DMS153 (cell line): ENCODE measurements at places on chromosomes 4 and X.
A peak's percentile ranks its signal among the peaks of the same experiment; 100 is the strongest.

- DNase-seq = peak; percentile 67
Observed at GRCh38 chrX:148609515-148610327, 109.3 kb downstream of the AFF2 start.

- no peak for DNase-seq
Observed at GRCh38 chr4:183552274-183553146, 47.7 kb downstream of the ING2 start.

DNA sequence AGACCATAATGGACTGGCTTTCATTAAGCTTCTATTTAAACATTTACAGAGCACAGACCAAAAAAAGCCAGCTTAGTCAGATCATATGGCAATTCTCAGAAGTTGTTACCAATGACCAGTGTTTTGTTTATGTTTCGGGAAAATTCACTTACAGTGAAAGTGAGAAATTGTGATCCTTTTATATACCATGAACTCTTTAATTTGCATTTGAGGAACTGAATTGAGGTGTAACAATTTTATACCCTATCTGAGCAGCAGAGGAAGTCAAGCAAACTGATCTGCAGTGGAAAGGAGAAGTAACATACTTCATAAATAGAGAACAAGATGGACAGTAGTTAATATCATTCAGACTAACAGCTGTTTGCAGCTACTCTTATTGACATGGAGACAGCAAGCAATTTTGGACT, 97.1 kb downstream of the TMA16 start:
- no peak for DNase-seq

DNA sequence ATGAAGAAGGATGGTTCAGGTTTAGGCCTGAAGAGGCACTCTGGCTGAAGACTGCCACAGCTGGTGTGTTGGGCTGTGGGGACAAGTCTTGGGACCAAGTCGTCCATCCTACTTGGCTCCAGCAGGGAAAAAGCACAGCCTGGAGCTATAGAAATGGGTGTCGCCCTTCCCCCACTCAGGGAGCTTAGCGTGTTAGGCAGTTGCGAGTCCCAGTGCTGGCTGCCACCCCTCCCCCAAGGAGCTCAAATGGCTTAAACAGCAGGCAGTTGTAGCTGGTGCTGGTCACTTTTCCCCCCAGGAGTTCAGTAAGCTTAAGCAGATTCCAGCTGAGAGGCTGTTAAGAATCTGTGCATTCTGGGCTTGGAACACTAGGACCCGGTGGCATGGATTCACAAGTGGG, 319.5 kb upstream of the POF1B start:
- no peak for DNase-seq

DNA sequence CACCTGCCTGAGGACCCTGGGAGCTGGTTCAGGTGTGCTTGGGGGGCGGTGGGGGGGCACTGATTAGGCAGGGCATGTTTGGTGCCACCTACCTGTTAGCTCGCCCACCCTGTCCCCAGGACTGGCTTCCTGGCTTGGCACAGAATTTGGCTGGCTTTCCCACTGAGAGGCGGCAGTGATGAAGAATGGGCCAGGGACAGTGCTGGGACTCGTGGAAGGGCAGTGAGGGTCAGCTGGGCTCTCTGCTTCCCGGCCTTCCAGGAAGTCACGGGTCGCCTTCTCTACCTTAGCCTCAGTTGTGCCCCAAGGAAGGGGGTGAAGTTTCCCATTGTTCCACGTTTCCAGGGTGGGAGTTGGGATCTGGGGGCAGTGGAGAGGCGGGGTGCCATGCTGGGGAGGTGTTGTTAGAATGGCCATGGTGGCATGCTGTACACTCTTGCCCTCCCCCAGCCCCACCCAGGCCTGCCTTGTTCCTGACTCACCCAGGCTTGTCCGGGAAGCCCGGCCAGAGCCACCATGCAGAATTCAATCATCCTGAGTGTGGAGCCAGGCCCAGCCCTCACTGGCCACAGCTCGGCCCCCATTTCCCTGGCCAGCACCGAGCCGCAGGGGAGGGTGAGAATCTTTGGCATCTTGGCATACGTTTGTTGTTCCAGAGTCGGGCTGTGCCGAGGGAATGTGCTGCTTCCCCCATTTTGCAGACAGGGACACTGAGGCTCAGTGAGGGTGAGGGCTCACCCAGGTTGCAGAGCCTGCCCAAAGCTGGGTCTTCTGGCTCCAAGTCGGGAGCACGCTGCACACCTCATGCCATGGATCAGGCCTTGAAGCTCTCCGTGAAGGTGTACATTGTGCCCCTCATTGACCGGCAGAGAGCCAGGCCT, 21.9 kb upstream of the GPR78 start:
- DNase-seq = no peak

DNA sequence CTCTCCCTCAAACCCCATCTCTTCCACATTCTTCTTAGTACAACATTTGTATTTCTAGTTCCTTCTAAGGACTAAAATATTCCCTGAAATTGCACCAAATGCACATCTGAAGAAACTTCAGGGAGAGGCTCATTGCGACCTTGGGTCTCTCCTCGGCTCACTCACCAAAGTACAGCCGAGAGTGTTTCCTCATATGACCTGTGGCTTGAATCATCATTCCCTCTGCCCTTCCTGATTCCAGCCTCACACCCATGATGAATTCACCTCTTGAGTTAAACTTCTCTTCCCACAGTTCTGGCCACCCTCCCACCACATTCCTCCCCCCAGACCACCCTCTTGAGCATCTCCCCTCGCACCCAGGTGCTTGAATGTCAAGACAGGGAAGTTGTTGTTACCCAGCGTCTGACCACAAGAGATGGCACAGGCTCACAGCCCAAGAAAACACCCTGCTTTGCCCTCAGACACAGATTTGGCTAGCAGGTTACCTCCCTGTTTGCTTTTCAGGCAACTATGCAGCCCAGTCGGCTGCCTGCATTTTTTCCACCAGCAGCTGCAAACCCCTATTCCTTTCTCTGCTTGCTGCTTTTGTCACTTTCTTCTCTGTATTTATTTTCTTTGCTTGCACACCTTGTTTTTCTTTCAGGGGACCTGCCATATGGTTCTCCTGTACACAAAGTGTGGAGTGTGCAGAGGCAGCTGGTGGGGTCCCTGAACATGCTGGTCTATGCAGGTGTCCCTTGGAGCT, 214.8 kb downstream of the SPATA18 start:
- DNase-seq = peak; percentile 27

DNA sequence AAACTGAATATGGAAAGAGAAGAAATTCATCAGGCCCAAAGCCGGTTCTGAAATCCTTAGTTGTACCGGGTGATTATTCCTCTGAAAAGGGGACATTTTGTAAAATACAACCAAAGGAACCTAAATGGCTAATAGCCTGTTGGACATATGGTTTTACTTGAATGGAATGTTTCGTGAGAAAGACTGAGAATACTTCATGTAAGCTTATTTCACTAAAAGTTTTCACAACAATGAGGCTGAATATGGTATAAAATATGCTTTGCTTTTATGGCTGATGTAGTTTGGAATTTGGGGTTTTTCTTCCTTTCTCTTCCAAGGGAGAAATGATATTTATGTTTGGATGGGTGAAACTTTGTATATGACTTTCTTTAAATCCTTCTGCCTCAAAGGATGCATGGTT, 2.7 kb downstream of the GRIA3 start:
- no peak for DNase-seq
